Left colon (tissue), 2 donors: ENCODE measurements at places on chromosomes 2 and 18. TPM values are rescaled to one million over a fixed set of nuclear protein-coding genes. Genes with fewer than 3 reads are reported as not detected.

Gene TACR1
- 1.1 TPM for total RNA-seq

Gene IL36RN
- not detected for total RNA-seq

Gene M1AP
- total RNA-seq: not detected

Gene PTCD3
- 101 TPM for total RNA-seq

Gene CRYGD
- not detected for total RNA-seq

Gene ANKRD62
- total RNA-seq: 0.73 TPM

Gene METTL4
- 11.4 TPM for total RNA-seq

Gene MYL1
- total RNA-seq: not detected

Gene TRIM43
- total RNA-seq: not detected

Gene CXXC1
- total RNA-seq: 67.1 TPM

Gene ANKRD30BL
- not detected for total RNA-seq

Gene RGPD3
- total RNA-seq: 0.06 TPM

Gene RSAD2
- total RNA-seq: 7.8 TPM

Gene C1QL2
- total RNA-seq: not detected

Gene CCDC68
- total RNA-seq: 61.1 TPM

GRCh38 chr2:102107741-102108070 is 34.8 kb upstream of the IL1R1 start:
- no peak for DNase-seq

DNA sequence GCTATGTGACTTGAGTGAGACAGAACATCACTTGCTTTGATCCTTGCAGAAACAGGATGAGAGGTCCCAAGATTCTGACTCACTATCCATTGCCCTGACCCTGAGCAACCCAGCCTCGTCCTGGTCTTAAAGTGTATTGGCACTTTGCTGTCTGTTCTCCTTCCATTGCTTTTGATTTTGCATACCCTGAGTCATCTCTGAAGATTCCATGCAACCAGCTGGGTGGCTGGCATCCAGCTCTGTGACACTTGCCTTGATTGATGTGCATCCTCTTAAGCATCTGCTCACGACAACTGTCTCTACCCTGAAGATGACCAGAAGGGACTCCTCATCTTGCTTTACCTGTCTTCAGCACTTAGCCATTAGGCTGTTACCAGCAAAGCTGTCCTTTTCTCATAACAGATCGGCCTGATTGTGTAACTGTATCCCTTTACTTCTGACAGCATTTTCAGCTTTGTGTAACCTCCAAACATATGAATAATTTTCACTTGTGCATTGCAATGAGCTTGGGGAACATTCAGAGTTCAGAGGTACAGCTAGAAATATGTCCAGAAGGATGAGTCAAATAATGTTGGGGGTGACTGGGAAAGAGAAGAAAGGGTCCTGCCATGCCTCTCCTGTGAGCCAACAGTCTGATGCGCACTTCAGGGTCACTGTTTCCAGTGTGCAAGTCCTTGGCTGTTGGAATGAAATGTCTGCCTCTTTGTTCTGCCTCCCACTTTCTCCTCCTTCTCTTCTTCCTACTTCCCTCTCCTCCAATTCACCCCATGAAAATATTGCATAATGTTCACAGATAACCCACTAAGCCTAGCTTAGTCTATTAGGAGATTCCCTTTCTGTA is 249.7 kb upstream of the OSR1 start:
- no peak for DNase-seq

- DNase-seq: no peak
Observed at GRCh38 chr18:49020129-49020528, 69.4 kb upstream of the SMAD7 start.

GRCh38 chr2:226661789-226662545 is 137.7 kb downstream of the IRS1 start:
- DNase-seq: no peak

GRCh38 chr2:161161074-161161706 is 962 bp downstream of the TANK start:
- DNase-seq: no peak

DNA sequence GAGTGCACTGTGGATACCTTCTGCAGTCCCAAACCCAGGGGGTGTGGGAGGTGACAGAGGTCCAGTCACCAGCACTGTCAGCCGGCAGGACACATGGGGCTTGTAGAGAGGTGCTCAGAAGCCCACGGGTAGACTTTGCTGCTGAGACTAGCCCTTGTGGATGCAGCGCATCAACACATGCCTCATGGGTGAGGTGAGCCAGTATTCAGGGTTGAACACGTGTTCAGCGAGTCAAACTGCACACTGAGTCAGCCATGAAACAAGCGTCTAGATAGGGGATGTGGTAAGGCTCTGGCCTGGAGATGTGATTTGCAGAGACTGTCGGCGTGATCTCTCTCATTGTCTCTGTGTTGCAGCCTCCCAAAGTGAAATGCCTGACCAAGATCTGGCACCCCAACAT is 35.8 kb upstream of the SCLY start:
- DNase-seq: no peak

DNA sequence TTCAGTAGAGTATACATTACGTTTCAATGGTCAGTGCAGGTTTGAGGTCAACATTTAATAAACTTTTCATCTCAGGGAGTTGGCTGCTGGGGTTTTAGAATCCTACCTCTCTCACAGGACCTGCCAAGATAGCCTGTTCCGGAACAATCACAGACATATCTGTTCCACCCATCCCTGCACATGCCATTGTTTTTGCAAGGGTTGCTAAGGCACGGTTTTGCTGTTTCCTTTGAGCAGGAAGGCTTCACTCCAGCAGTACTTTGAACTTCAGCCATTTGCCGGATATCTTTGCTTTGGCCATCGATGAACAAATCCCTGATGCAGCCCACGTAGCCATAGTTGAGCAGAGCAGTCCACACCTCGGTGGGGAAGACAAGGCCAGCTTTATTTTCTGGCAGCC is 493.8 kb downstream of the NRXN1 start:
- DNase-seq: no peak

DNA sequence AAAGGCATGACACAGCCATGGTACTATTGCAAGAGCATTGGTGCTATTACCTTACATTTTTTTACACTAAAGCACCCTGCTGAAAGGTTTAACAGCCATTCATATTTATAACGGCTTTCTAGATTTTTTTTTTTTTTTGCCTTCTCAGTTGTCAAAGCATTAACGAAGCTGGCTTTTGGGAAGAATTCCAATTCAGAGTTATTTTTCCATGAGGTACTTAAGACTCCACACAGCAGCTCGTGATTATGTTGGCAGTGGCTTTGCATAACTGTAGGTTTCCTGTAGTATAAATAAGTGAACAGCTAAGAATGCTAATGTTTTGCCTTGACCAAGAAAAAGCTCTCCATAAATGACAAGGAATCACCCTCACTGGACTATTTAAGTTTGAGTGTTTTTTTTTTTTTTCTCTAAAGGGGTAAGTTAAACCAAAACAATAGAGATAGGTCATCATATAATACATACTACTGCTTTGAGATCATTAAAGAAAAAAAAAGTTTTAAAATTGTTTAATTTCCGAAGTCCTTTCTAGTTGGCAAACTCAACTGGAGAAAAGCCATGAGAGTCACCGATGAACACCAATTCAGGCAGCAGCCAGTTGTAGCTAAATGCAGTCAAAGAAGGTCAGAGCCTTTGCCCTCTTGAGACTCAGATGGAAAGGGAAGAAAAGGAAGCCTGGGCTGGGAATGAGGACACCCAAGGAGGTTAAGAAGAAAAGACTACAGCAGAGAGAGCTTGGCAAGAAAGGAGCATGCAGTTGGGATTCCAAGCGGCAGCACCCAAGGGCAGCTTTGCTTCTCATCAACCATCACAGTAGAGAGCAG is 187.4 kb upstream of the NCKAP5 start:
- DNase-seq: no peak

DNA sequence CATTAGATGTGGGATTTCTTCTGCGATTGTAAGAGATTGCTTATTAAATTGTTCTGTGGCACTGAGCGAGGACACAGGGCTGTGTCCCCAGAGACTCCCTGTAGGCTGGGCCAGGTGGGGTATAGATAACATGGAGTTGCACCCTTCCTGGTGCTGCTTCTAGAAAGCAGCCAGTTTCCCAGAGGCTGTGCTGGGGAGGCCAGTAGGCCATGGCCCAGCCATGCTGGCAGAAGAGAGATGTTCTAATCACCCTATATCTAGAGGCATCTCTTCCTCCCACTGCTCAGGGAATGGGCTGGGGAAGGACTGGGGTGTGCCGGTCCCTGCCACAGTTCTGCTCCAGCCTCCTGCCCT is 66.9 kb downstream of the HS1BP3 start:
- no peak for DNase-seq

DNA sequence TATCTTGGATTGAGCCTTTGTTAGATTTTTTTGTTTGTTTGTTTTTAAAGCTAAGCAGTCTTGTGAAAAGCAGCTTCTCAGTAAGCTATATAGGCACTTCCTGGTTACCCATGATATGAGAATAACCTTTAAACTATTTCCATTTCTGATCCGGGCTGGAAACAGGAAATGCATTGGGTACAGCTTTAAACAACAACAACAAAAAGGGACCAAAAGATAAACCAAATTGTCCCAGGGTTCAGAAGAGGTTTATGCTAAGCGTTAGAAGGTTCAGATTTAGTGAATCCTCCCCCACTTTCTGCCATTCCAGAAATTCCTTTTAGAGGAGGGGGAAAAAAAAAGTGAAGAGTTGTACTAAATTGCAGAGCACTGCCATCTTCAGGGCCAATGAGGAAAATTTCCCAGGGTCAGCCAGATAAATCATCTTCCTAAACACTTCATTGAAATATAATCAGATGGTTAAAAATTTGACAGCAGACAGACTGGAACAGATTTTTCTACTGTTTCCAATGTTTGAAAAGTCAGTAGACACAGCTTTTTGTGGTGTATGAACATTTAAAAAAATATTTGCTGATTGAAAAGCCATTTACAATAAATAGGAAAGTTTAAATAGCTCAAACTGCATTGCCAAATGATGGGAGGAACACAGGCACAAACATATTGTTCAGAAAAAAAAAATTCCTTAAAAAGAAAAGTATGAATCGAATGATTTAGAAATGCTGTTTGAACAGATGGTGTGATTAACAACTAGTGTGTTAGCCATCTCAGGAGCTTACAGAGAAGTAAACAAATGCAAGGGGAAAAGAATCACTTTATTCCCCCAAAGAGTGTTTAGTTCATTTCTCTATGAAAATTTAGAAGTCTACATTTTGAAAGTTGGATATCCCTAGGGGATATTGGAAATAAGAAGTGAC is 189.9 kb upstream of the TANK start:
- DNase-seq: no peak

DNA sequence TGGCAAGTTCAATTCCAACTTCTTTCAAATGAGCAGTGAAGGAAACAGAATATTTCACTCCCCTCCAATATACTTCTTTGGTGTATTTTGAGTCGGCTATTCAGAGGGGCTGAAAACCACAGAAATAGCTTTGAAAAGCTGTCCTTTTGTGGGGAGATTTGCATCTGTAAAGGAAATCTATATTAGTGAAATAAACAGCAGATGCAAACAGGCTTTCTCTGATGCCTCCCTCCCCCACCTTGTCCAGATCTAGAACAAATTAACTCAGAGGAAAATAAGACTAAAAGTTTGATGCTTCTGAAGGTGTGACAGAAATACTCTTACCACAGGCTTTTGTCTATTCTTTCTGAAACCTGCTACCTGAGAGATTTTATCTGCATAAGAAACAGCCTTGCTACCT is 808.5 kb downstream of the CPS1 start:
- DNase-seq: no peak

DNA sequence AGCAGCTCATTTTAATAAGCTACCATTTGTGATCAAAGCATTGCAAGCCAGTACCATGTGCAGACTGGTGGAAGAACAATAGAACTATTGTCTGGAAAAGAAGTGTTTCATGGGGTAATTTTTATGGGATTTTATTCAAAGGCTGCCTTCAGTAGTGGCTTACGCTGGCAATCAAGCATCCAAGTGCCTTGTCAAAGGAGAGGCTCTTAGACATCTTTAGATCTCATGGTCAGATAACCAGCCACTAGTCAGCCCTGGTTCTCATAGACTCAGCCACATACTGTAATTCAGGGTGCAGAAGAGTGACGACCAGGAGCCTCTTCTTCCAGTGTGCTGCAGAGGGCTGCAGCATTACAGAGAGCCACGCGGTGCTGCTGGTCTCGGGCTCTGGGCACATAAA is 98.5 kb upstream of the NOSTRIN start:
- DNase-seq: no peak

GRCh38 chr2:58762176-58762781 is 521.2 kb upstream of the FANCL start:
- DNase-seq: peak; percentile 36

- no peak for DNase-seq
Observed at GRCh38 chr18:25805323-25805722, 285.1 kb downstream of the SS18 start.

DNA sequence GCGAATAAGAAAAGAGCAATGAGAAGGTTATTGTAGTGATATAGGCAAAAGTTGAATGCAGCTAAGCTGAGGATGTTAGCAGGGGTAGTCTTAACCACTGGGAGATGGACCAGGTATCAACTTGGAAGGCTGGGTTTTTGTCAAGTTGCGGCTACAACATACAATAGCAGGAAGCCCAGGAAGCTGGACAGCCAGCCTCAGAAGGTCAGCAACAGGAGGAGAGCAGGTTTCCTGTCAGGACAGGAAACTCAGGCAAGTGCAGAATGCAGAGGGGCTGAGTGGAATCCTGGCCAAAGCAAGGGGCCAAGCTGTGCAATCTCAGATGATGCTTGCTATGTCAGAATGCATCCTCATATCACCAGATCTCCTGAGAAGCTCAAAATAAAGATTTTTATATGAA is 530.0 kb upstream of the ID2 start:
- DNase-seq: no peak

- no peak for DNase-seq
Observed at GRCh38 chr2:225164401-225165050, 122.3 kb upstream of the DOCK10 start.

- DNase-seq: no peak
Observed at GRCh38 chr2:241142063-241142462, 7.2 kb downstream of the PASK start.

GRCh38 chr2:39160982-39161381 is 40.1 kb upstream of the SOS1 start:
- DNase-seq: no peak

GRCh38 chr2:37244017-37244416 is 12.6 kb downstream of the NDUFAF7 start:
- no peak for DNase-seq

DNA sequence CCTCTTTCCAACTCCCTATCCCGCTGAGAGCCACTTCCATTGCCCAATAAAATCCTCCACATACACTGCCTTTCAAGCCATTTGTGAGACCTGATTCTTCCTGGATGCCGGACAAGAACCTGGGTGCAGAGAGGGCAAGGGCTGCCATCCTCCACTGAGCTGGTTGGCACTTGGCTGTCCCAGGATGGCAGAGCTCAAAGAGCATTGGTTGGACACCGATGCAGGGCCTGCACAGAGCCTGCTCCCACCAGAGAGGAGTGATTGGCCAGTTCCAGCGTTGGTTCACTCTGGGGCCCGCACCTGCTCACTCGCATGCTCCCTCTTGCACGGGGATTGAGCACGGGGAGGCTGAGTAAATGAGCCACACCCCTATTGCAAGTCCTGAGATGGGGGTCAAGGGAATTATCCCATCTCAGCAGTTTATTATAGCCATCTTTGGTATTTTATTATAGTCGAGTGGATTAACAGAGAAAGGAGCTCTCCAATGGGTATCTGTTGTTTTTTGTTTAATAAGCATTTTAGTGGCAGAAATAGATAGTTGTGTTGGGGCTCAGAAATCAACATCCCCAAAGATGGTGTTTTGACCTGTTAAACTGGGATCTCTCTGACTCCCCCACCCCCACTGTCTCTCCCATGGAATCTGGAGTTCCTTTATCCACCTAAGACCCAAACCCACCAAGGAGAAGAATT is 19.8 kb upstream of the MGAT4A start:
- DNase-seq: no peak

- no peak for DNase-seq
Observed at GRCh38 chr2:25078170-25079049, 36.5 kb downstream of the EFR3B start.
